Fibroblast of skin of back (primary cell): ENCODE measurements at places on chromosomes 1 and 21.

- DNase-seq, result no peak
These were observed 8.6 kb upstream of the PIGV start for GRCh38 chr1:26779098-26779668.

- no peak for DNase-seq
These were observed 30.1 kb downstream of the RCC2 start for GRCh38 chr1:17409391-17409811.

DNA sequence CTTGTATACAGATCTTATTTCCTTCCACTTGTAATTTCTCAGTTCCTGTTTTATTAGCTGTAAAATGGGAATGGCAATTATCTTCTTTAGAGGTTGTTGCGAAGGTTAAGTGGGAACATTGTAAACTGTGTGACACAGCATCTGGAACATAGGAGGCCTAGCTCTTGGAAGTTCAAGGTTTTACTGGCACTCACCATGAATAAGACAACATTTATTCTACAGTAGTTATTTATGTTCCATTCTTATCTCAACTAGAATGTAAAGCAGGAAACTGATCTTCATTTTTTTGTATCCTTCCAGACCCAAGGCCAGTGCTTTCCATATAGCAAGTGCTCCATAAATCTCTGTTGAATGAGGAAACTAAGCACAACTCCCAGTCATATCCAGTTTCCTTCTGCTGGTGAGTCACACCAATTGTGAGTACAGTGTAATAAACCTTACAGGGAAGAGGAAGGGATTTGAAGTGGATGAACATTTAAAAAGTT is 1.4 kb downstream of the BCL10 start:
- DNase-seq, result peak; percentile 82

GRCh38 chr1:6889875-6890480 is 104.7 kb downstream of the CAMTA1 start:
- peak; percentile 64 for DNase-seq

- no peak for DNase-seq
These were observed 21.1 kb upstream of the VTCN1 start for GRCh38 chr1:117231748-117232373.

DNA sequence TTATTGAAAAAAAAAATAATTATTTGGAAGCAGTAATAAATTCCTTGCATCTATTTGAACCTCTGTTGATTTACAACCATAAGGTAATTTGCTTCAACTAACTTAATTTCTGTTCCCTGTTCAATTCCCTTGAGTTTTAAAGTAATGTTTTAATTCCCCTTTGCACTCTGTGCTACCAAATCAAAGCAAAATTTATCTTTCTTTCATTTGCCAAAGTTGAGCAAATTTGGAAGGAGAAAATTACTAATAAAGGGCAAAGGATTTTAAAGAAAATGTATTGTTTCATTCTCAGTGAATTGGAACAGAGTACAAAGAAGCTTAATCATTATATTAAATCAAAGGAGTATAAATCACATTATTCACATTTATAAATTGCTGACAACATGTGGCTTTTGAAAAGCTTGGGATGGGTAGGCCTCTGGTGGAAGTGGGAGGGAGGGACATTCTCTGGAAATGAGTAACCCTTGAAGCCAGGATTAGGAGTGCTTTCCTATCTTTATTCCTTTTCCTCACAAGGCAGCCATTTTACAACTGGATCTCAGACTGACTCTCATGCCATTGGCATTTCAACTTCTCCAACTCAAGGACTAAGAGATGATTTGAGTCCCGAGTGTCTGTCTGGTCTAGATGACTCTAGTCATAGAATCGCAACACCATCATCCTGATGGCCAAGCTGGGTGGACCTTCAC is 331.6 kb upstream of the DUSP10 start:
- peak; percentile 98 for DNase-seq
